NCI-H1048 (cell line): ENCODE measurements at places on chromosomes 2 and 18.

DNA sequence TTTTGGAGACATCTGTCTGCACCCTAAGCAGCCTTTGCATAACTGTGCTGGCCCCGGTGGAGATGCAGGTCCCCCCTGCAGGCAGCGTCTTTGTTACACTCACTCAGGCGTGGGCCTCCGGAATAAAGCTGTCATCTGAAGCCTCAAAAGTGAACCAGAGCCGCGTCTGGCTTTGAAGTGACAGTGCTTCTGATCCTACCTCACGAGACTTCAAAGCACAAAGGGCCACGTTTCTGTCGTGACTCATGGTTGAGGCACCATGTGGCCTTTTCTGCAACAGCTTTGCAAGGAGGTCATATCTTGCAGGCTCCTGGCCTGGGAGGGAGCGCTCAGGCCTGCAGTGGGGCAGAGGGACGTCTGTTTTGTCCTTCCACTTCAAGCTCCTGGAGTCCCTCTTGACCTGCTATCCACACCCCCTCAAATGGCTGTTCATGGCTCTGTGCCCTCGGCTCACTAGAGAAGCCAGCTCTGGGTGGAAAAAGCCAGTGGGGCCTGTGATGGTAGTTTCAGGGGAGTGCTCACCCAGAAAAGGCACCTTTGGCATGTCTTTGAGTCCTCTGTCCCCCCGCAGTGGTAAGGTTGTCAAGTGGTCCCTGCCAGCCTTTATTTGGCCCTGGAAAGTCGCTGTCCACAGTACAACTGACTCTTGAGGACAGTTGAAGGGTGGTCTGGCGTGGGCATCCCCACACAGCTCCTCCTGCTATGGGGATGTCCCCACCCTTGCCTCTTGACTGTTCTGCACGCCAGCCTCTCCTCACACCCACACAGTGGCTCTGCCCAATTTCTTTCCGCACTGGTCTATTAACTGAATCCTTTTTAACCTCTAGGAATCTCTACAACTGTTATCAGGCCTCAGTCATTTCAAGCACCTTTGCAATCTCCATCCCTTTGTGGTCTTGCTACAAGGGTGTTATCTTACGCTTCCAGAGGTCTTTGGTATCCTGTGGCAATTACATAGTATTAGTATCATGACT is 19.3 kb downstream of the GPR55 start:
- DNase-seq = no peak

DNA sequence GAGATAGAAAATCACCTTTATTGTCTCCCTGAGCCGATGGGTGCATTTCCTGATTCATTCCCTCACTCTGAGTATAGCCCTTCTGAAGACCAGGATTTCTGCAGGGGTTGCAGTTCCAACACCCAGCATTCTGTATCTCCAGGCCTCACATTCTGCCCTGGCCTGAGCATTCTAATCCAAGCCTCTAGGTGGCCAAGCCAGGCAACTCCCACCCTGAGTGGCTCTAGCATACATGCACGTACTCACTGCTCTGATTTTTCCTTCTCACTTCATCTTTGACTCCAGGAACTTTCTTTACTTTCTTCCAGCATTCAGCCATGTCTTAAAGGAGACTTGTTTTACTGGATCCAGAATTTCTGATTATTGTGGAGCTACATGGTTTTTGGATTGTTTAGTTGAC is 100.7 kb upstream of the STK39 start:
- no peak for DNase-seq

DNA sequence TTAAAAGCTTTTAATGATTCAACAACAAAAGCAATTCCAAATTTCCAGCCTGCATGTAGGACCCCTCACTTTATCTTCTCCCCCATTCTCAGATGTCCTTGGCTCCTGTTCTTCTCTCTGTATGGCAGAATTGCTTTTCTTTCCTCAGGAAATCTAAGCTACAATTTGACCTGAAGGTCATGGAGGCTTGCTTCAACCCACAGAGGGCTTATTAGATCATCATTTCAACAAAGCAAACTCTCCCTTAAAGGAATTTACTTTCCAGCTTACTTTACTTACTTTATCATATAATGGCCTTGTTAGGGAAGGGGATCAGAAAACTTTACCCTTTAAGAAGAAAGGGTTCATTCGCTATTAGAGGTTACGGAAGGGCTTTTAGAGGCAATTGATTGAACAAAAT is 211.5 kb downstream of the RAD51AP2 start:
- DNase-seq = no peak

- DNase-seq = no peak
These were observed 33.3 kb downstream of the IL1R2 start for GRCh38 chr2:102025016-102025501.

- DNase-seq = no peak
These were observed 15.5 kb downstream of the RND3 start for GRCh38 chr2:150471813-150472510.

DNA sequence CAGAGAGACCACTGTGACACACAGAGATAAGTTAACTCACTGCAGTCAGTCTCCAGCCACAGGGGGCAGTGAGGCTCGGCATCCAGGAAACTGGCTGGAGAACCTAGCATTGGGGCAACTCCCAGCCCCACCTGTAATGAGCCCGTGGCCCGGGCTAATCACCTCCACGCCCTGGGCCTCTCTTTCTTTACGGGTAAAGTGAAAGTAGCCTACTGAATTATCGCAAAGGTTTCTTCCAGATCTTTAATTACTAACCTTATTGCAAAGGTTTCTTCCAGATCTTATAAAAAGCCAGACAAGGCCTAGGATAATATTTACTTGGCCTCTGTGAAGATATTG is 45.7 kb upstream of the ACAA2 start:
- no peak for DNase-seq
